ENCODE measurements at places on chromosomes 5 and 9. TPM values are rescaled to one million over a fixed set of nuclear protein-coding genes. Genes with fewer than 3 reads are reported as not detected.

DNA sequence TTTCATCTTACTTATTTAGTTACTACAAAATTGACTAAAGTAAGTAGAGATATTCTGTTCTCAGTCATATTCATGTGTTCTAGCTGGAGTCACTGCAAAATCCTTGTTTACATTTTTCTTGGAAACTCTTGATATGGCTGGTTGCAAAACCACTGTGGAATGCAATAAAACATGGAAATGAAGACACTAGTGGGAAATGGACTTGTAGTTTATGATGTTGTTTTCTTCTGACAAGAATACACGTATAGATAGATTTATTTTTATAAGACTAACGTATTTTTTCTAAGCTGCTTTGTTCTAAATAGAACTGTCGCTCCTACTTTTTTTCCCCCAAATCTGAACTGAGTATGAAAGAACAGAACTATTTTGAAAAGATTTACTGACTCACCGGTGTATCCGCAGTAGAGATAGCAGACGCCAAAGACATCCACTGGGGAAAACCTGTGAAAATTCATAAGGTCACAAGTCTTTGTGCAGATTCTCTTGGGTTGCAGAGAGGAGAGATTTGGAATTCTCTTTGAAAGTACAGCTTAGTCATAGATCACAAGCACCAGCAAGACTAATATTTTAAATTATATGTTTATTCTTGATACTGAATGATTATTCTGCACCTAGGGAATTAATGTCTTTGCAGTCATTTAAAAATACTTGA, 119.6 kb upstream of the TAF11L2 start:
- DNase-seq, result no peak

DNA sequence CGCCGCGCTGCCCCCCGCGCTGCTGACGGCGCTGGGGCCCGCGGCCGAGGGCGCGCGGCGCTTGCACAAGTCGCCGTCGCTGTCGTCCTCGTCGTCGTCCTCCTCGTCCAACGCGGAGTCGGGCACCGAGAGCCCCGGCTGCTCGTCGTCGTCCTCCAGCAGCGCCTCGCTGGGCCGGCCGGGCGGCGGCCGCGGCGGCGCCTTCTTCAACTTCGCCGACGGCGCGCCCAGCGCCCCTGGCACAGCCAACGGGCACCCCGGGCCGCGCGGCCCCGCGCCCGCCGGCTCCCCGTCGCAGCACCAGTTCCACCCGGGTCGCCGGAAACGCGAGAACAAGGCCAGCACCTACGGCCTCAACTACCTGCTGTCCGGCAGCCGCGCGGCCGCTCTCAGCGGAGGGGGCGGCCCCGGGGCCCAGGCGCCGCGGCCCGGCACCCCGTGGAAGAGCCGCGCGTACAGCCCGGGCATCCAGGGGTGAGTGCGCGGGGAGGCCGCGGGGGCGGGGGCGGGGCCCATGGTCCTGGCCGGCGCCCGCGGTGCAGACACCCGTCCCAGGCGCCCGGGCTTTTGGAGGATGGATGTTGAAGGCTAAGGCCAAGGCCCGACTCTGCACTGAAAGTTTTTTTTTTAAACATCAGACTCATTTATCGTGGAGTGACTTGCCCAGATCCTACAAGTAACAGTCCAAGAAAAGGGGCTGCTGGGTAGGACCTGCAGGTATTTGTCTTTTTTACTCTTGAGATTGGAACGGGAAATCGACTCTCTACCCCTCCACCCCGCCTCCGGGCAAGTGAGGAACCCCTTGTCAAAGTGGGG, 1.2 kb downstream of the TENT4A start:
- DNase-seq, result no peak

DNA sequence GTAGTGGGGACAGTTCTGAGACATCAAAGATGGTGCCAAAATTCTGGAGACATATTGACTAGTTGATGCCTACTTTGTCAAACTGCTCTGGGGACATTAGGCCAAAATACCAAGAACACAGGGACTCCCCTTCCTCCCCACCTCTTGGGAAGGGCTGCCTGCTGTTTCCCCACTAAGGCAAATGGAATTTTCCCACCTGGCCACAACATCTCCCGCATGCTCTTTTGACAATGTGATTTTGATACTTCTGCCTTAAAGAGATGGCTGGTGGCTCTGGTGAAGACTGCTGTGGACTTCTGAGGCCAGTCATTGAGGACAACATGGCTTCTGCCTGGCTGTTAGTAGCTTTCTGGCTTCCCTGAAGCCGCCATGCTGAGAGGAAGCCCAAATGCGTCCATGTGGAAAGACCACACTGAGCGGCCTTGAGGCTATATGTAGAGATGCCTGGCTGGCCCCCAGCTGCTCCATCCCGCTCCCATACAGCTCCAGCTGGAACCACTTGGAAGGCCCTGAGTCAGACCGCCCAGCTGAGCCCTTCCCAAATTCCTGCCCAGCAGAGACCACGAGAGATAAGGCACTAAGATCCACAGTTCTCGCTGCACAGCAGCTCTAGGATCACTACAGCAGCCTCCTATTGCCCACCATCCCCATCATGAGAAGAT, 226.7 kb downstream of the SYK start:
- no peak for DNase-seq

DNA sequence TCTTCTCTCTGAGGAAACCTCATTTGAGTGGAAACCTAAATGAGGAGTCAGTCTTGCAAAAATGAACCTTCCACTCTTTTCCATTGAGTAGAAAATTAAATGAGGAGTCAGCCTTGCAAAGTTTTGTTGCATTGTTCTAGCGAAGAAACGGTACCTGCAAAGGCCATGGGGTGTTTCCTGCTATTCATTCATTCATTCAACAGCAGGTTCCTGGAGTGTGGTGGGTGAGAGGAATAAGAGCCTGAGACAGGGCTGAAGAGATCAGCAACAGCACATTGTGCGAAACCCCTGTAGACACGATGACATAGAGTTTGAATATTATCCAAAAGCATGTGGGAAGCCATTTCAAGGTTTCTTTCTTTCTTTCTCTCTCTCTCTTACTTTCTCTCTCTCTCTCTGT, 14.6 kb upstream of the SETX start:
- DNase-seq, result no peak

DNA sequence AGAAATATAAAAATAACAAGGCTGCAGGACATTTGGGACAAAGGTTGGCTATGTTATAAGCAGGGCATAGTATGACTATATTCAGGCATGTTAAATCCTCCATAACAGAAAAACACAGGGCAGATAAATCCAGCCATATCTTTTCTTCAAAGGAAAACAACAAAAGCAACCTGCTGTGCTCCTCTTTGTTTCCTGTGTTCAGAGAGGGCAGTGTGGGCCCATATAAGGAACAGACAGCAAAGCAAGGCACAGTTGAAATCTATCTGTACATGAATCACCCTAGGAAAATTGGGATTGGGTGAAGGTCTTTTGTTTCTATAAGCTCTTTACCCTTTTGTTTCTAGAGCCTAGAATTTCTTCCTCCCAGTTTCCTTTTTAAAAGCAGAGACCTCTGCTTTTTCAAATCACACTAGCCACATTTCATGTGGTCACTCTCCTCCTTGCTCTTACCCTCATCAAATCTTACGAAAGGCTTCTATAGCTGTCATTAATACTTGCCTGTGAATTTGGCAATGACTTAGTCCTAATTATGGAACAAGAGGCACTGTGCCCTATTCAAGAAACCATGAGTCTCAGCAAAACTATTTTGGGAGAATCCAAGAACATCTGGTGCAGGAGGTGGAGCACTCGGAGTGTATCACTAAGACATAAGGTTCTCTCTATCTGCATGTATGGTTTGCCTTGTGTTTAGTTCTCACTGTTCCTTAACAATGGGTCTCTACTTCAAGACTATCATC, 1.8 kb downstream of the GZMA start:
- DNase-seq, result no peak

GRCh38 chr5:169201597-169201996, 99.3 kb downstream of the SLIT3 start:
- DNase-seq, result no peak

The HTR1A gene
- total RNA-seq, result 5.0 TPM

DNA sequence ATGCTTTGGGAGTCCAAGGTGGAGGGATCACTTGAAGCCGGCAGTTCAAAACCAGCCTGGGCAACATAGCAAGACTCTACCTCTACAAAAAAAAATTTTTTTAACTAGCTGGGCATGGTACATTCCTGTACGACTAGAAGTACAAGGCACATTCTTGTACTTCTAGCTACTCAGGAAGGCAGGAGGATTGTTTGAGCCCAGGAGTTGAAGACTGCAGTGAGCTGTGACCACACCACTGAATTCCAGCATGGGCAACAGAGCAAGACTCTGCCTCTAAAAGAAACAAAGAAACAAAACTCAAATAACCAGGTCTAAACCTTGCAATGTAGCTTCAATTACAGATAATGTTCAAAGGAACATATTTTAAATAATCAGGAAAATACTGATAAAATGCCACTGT, 56.2 kb downstream of the SSBP2 start:
- DNase-seq, result no peak

- DNase-seq, result no peak
Observed at GRCh38 chr5:159459132-159459627, 128.9 kb upstream of the IL12B start.

DNA sequence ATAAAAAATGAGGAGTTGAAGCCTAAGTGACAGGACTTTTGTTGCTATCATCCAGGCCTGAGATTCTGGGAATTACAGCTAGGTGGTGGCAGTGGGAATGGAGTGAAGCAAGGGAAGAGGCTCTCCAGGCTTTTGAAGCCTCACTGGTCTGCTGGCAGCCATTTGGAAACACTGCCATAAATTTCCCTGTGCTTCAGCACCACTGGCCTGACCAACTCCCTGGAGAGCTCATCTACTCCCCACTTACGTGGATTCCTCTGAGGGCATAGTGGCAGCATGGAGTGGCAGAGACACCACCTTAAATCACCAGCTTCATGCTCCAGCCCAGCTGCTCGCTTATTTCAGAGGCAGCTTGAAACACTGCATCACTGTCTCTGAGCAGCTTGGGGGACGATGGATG, 518.2 kb downstream of the TLR4 start:
- DNase-seq, result no peak

- DNase-seq, result peak; percentile 34
Observed at GRCh38 chr9:14395317-14396082, 81.6 kb upstream of the NFIB start.

DNA sequence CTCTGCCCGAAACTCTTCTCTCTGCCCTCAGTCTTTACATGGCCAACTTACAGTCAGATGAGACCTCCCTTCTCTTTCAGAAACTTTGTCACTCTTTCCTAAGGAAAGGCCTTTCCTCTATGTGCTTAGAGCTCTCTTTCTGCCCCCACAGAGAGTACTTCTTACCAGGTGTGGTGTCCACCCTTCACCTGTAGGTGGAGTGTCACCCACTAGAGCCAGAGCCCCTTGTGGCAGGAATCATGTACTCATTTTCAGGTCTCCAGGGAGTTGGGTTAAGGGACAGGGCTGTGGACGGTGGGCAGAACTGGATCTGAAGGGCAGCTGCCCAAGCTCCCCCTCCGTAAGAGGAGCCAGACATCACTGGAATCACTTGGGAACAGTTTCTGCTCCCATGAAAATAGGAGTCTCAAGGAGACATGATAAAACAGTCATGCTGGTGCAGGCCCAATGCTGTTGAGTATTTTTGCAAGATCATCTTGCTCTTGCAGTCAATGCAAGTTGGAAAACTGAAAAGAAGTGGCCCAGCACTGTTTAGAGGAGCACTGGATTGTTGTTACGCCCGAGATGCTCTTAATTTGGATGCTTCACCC, 436.7 kb downstream of the ZSWIM6 start:
- no peak for DNase-seq

The GABRA6 gene
- total RNA-seq, result 4.4 TPM

DNA sequence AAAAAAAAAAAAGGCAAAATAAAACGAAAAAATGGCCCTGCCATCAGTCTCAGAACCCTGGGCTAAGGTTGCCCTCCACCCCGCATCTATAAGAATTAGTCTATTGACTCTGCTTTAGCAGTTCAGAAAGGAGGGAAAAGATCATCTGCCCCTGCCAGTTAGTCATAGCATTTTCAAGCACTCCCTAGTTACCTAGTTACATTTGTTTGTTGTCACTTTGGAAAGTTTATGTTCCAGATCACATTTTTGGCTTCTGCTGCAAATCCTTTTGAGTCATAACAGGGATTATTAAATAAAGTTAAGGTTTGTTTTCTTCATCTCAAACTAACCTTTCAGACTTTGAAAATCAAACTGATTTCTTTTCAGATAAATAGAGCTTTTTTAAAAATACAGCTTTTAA, 52.1 kb downstream of the AQP7 start:
- no peak for DNase-seq
